ENCODE measurements at places on chromosomes 4 and X. TPM values are rescaled to one million over a fixed set of nuclear protein-coding genes. Genes with fewer than 3 reads are reported as not detected.

RASL11B gene
- total RNA-seq: 0.23 TPM

DMP1 gene
- not detected for total RNA-seq

SSX1 gene
- not detected for total RNA-seq

TBC1D9 gene
- not detected for total RNA-seq

RAB39B gene
- 7.8 TPM for total RNA-seq

MAPK10 gene
- not detected for total RNA-seq

TSPAN6 gene
- not detected for total RNA-seq

SMIM14 gene
- total RNA-seq: 5.5 TPM

PRDM5 gene
- 0.13 TPM for total RNA-seq

PAGE5 gene
- not detected for total RNA-seq

CITED1 gene
- not detected for total RNA-seq

SMIM20 gene
- 12.9 TPM for total RNA-seq

RIPPLY1 gene
- total RNA-seq: not detected

GDPD2 gene
- total RNA-seq: 0.33 TPM

PASD1 gene
- total RNA-seq: not detected

COX7B2 gene
- not detected for total RNA-seq

MAP3K15 gene
- 0.28 TPM for total RNA-seq

SPANXD gene
- not detected for total RNA-seq

DMRTC1 gene
- 0.13 TPM for total RNA-seq

HDAC6 gene
- 104 TPM for total RNA-seq

SOD3 gene
- total RNA-seq: not detected

BANK1 gene
- total RNA-seq: 0.46 TPM

PCDH10 gene
- not detected for total RNA-seq

HSD17B13 gene
- total RNA-seq: 0.26 TPM

ELF4 gene
- 36.7 TPM for total RNA-seq

SYTL5 gene
- total RNA-seq: not detected

PORCN gene
- 22.0 TPM for total RNA-seq

OPN1MW gene
- not detected for total RNA-seq

IL13RA2 gene
- not detected for total RNA-seq

MMRN1 gene
- total RNA-seq: 1.1 TPM

UGT2B10 gene
- not detected for total RNA-seq

CSAG2 gene
- not detected for total RNA-seq

SLC4A4 gene
- 2.9 TPM for total RNA-seq

MAGEA6 gene
- not detected for total RNA-seq

ANK2 gene
- 0.05 TPM for total RNA-seq

PFKFB1 gene
- total RNA-seq: 0.45 TPM

GAGE1 gene
- not detected for total RNA-seq

BMPR1B gene
- total RNA-seq: not detected

FABP2 gene
- 0.38 TPM for total RNA-seq

HELT gene
- total RNA-seq: not detected

PNCK gene
- 0.87 TPM for total RNA-seq
